T-helper 17 cell (primary cell): ENCODE measurements at places on chromosomes 7 and 10. TPM values are rescaled to one million over a fixed set of nuclear protein-coding genes. Genes with fewer than 3 reads are reported as not detected.

DNA sequence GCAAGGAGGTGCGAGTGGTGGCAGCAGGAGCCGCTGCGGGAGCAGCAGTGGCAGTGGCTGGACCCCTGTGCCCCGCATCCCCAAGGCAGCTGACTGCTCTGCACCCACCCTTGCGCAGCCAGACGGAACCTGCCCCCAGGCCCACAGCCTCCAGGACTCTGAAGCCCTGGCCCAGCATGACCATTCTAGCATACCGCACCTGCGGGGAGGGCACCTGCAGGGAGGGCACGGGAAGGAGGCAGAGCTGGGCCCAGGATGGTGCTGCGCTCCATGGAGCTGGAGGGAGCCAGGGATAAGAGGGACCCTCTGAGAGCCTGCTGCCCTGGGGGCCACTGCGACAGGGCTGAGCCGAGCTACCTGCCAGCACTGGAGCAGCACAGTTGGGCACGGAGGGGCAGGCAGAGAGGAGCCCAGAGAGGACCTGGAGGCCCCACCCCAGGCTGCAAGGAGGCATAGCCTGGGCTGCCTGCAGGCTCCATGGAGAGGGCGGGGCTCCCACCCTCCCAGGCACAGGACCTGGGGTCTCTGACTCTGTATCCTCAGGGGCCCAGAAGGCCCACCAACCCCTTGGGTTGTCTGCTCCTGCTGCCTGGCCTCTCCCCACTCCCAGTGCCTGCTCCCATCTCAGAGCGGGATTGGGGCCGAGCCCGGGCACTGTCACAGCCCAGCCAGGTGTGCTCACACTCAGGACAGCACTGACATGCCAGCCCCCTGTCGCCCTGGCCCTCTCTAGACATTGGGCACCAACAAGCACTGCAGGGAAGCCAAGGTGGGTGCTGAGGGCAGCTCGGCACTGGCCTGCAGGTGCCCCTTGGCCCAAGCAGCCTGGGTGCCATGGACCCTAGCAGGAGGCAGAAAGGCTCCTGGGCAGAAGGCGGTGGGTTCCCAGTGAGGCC, 87.6 kb downstream of the HTR7 start:
- no peak for DNase-seq
- H3K27me3 ChIP-seq, result peaks cover 30% of the 10 kb centered on the region
- no peak overlapping the region for H3K4me3 ChIP-seq
- H3K27ac ChIP-seq, result no peak overlapping the region

Gene CYP2C19
- total RNA-seq, result not detected

DNA sequence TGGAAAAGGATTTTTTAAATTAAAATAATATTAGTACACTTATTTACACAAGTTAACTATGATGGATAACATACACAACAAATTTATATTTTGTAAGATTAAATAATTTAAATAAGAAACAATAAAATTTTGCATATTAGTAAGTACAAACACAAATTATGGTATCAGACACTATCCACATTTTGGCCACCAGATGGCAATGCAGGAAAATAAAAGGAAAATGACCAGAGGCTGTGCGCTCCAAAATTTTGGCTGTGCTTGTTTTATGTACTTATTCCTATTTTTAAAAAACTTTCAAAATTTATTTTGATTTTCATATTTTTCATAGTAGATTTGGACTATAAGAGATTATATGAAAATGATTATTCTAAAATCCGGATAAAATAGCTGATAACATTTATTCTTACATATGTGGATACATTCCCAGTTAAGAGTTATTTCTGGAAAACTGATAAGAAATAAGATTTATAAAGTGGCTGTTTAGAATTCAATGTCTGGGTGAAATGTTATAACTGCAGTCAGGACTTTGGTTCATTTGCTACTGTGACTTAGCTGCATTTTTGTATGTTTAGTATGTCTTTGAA, 274.7 kb upstream of the HGF start:
- no peaks in the 10 kb centered on the region for H3K36me3 ChIP-seq
- H3K4me1 ChIP-seq, result no peaks in the 10 kb centered on the region
- H3K4me3 ChIP-seq, result no peak overlapping the region
- H3K27me3 ChIP-seq, result no peaks in the 10 kb centered on the region
- no peak for DNase-seq
- no peak overlapping the region for H3K27ac ChIP-seq

Gene KIFBP
- total RNA-seq, result 4.6 TPM

Gene HTR5A
- total RNA-seq, result not detected

Gene MBL2
- not detected for total RNA-seq

DNA sequence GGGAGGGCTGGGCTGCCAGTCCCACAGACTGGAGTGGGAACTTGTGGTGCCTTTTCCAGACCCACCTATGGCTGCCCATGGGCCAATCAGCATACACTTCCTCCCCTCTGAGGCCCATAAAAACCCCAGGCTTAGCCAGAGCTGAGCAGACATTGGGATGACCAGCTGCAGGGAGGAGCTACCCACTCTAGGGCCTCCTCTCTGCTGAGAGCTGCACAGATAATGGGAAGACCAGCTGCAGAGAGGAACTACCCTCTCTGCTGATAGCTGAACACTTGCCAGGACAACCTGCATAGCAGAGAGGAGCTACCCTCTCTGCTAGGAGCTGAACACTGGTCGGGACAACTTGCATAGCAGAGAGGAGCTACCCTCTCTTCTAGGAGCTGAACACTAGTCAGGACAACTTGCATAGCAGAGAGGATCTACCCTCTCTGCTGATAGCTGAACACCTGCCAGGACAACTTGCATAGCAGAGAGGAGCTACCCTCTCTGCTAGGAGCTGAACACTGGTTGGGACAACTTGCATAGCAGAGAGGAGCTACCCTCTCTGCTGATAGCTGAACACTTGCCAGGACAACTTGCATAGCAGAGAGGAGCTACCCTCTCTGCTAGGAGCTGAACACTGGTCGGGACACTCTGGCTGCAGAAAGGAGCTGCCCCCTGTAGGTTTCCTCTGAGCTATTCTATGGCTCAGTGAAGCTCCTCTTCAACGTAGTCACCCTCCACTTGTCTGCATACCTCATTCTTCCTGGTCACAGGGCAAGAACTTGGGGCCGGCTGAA, 88.3 kb upstream of the CACUL1 start:
- peaks cover 6% of the 10 kb centered on the region for H3K4me1 ChIP-seq
- H3K36me3 ChIP-seq, result peaks cover 2% of the 10 kb centered on the region
- peak overlapping the region; percentile 56 for H3K27ac ChIP-seq
- peaks cover 23% of the 10 kb centered on the region for H3K27me3 ChIP-seq
- no peak for DNase-seq

DNA sequence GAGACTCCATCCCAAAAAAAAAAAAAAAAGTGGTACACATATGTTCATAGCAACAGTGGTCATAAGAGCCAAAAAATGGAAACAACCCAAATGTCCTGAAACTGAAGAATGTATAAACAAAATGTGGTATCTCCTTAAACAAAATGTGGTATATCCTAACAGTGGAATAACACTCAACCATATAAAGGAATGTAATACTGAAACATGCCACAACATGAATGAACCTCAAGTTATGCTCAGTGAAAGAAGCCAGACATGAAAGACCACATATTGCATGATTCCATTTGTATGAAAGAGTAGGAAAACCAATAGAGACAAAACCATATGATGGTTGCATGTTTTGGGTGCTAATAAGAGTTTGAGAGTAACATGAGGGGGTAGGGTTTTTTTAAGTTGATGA, 3.1 kb downstream of the GJC3 start:
- peaks cover 32% of the 10 kb centered on the region for H3K4me1 ChIP-seq
- H3K36me3 ChIP-seq, result peaks cover 8% of the 10 kb centered on the region
- H3K27me3 ChIP-seq, result peaks cover 30% of the 10 kb centered on the region
- no peak for DNase-seq

DNA sequence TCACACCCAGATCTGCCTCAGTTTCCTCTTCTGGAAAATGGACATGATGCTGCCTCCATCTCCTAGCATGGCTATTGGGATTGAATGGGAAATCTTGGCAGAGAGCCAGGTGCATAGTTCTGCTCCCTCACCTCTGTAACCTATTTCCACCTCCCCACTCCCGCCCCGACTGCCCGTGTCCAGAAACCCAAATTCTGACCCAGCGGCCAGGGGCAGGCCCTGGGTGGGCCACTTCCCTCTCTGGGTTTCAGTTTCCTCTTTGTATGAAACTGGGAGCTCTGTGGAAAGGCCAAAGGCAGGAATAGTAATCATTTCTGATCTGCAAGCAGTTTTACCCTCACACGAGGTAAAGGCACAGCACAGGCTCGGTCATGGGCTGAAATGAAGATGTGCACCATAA, 74.1 kb upstream of the DUSP5 start:
- no peaks in the 10 kb centered on the region for H3K36me3 ChIP-seq
- no peak for DNase-seq
- no peaks in the 10 kb centered on the region for H3K27me3 ChIP-seq
- peaks cover 29% of the 10 kb centered on the region for H3K4me1 ChIP-seq
- H3K4me3 ChIP-seq, result no peak overlapping the region
- H3K27ac ChIP-seq, result no peak overlapping the region

DNA sequence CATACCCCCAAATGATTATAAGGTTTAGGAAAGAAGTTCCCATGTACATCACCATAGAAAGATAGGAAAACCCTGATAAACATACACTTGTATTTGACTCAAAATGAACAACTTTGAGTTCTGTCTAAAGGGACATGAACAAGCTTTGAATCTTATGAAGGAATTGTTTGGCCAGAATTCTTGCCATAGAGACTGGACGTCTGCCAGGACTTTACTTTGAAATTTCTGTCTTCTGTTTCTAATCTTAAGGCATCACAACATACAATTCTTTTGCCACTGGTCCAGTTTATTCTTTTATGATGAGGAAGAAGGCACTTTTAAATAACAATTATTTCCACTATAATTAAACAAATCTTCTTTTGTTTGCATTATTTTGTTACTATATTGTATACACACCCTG, 26.2 kb upstream of the CYP26C1 start:
- no peak for DNase-seq
- H3K27ac ChIP-seq, result no peak overlapping the region
- no peaks in the 10 kb centered on the region for H3K36me3 ChIP-seq
- no peaks in the 10 kb centered on the region for H3K27me3 ChIP-seq
- no peak overlapping the region for H3K4me3 ChIP-seq

- peaks cover 13% of the 10 kb centered on the region for H3K4me1 ChIP-seq
- H3K4me3 ChIP-seq, result no peak overlapping the region
- H3K36me3 ChIP-seq, result no peaks in the 10 kb centered on the region
- H3K27ac ChIP-seq, result no peak overlapping the region
- DNase-seq, result no peak
- H3K27me3 ChIP-seq, result no peaks in the 10 kb centered on the region
These were observed 172.8 kb downstream of the NRP1 start for GRCh38 chr10:33161550-33162247.
